ENCODE measurements at places on chromosomes 3 and 15.

DNA sequence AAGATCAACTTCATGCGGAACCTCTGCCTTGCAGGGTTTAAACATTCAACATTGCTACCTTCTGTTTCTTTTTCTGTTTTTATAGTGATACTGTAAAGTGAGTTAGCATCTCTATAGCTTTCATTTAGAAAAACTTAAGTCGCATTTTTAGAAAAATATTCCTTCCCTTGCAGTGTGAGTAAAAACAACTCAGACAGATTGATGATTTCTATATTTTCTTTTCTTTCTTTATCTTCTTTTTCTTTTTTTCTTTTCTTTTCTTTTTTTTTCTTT is 2.8 kb upstream of the MEIS2 start:
- DNase-seq, result no peak

DNA sequence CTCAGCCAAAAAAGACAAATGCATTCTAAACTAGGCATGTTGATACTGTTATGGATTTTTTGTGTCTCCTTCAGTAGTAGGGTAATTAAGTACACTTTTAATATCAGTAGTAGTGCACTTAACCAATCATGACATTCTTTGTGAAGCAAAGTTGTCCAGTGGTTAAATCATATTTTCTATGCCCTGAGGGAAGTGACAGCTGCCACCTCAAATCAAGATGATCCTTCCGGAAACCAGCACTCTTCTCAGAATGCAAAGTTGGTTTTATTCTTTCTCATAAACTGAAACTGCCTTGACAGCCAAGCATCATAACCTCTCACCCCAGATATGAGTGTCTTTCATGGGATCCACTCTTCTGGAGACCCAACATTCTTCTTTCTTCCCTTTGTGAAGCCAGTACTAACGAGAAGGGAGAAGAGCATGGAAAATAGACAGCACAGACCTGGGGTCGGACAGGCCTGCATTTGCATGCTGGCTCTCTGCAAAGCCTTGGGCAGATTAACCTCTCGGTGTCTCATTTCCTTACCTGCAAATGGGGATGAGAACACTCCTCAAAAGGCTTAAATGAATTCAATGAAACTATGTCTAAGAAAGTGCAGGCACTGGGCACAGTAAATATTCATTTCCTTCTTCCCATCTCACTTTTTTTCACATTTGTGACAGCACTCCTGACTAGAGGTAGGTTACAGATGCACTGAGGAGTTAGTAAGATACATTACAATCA is 13.2 kb downstream of the AAGAB start:
- DNase-seq, result no peak

DNA sequence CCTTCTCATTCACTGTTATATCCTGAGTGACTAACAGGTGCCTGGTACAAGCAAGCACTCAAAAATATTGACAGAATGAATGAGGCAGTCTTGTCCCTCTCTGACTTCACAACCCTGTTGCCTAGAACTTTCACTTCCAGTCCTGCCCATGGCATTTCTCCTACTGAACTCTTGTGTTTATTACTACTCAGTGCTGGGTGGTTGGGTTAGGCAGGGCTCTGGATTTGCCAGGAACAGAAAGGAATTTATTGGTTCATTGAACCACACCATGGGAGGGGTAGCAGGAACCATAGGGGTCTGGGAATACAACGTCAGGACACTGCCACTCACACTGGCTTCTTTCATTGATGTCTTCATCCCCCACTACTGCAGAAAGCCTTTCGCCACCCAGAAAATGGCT is 41.9 kb upstream of the SEMA4B start:
- DNase-seq, result no peak

GRCh38 chr3:180684807-180685206 is 5.5 kb upstream of the CCDC39 start:
- DNase-seq, result no peak

DNA sequence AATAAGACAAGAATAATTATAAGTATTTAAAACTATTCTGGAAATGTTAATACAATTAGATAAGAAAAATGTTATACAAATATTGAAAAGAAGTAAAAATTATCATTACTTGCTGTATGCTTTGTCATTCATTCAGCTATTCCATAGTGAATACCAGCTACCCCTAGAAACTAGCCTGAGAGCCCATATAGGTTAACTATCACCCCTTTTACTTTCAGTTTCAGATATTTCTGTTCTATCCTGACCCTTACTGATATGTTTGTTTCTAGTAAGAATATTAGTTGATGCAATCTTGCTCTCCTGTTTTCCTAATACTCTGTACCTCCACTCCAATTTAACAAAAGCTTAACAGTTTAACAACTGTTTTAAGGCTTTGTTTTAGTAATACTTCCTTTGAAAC is 31.6 kb downstream of the FAM227B start:
- no peak for DNase-seq

Data from stimulated activated naive CD4-positive, alpha-beta T cell (primary cell).